Naive thymus-derived CD4-positive, alpha-beta T cell (primary cell): ENCODE measurements at places on chromosomes 4 and X. TPM values are rescaled to one million over a fixed set of nuclear protein-coding genes. Genes with fewer than 3 reads are reported as not detected.

ELOVL6 gene
- total RNA-seq, result 0.81 TPM

DNA sequence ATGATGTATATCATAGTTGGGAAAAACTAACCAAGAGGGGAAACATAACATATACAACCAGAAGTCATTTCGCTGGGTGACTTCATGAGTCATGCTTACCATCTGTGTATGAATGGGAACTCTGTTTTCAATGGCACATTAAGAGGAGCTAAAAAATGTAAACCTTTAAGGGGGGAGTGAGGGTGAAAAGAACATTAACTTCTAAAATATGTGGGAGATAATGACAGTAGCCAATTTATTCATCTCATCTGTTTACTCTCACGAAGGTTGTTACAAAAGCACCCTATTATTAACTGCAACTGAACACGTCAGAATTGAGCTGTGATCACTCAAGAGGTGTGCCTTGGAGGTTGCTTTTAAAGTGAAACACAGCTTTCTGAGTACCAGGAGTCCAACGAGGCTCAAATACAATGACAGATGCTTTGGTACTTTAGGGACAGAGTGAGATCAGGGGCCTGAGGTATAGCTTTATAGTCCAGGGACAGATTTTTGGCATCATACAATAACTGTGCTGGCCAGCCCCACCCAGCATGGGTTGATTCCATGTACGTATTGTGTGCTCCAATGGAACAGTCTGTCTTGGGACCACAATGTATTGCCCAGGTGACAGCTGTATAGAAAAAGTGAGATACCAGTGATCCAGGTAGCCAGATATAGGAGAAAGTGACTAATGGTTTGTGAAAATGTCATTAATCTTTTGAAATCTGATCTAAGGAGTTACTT lies 107.3 kb downstream of the AMMECR1 start:
- no peaks in the 10 kb centered on the region for H3K27me3 ChIP-seq
- H3K4me3 ChIP-seq, result no peak overlapping the region
- no peak overlapping the region for H3K27ac ChIP-seq
- DNase-seq, result no peak

DNA sequence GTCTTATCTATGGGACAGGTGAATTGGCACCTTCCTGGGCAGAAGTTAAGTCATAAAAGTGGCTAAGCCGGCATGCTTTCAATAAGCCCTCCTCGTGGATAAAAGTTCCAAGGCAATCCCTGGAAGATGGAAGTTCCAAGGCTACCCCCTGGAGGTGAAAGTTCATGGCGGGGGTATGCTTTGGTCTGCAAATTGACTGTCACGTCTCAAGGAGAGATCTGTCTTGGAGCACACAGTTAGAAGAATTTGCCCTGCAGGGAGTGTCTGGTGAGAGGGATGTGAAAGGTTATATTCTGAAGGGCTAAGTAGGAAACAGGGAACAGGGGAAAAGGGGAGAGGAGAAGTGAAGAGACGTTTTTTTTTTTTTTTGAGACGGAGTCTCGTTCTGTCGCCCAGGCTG lies 26.2 kb upstream of the GPR173 start:
- no peaks in the 10 kb centered on the region for H3K36me3 ChIP-seq
- H3K27ac ChIP-seq, result no peak overlapping the region
- no peak for DNase-seq
- H3K4me1 ChIP-seq, result no peaks in the 10 kb centered on the region
- no peaks in the 10 kb centered on the region for H3K27me3 ChIP-seq

GRCh38 chr4:173461170-173461569 lies 62.3 kb upstream of the SCRG1 start:
- H3K27ac ChIP-seq, result no peak overlapping the region
- no peaks in the 10 kb centered on the region for H3K4me1 ChIP-seq
- H3K27me3 ChIP-seq, result no peaks in the 10 kb centered on the region
- H3K4me3 ChIP-seq, result no peak overlapping the region
- no peak for DNase-seq
- H3K36me3 ChIP-seq, result no peaks in the 10 kb centered on the region

DNA sequence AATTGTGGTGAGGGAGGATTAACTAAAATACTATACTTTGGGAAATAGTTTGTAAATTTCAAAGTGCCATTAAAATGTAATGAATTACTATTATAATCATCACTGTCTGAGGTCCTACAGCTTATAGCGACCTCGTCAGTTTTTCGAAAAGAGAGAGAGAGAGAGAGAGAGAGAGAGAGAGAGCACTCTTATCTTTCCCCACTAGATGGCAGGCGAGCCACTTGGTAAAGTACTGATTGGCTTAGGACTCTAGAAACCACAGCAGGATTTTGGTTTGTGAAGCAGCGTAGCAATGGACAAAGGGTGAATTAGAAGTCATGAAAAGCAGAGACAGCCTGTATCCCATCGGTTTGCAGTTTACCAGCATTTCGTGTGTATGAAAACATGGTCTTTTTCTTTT lies 52.5 kb downstream of the LINC00632 start:
- H3K4me3 ChIP-seq, result no peak overlapping the region
- H3K4me1 ChIP-seq, result no peaks in the 10 kb centered on the region
- no peaks in the 10 kb centered on the region for H3K27me3 ChIP-seq
- no peaks in the 10 kb centered on the region for H3K36me3 ChIP-seq
- no peak overlapping the region for H3K27ac ChIP-seq

DNA sequence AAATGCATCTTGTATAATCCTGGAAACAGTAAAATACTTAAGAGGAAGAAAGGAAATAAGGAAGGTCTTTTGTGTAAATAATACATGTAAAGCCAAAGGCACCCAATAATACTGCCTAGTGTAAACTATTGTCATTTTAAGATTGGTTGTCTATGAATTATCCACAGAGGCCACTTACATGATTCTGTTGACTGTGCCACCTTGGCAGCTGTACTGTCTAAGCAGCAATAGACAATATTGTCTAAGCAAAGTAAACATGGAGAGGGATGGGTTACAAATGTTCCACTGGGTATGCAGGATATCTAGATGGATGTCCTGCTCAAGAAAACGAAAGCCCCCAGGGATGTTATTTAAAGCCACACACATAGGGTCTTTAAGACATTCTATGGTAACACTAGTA lies 19.4 kb downstream of the BEND4 start:
- no peaks in the 10 kb centered on the region for H3K27me3 ChIP-seq
- H3K36me3 ChIP-seq, result no peaks in the 10 kb centered on the region
- no peak overlapping the region for H3K4me3 ChIP-seq
- no peaks in the 10 kb centered on the region for H3K4me1 ChIP-seq
- H3K27ac ChIP-seq, result no peak overlapping the region
- no peak for DNase-seq
